ENCODE measurements at places on chromosomes 13 and 19.

GRCh38 chr13:102702965-102703725, 8.3 kb upstream of the METTL21C start:
- no peak for DNase-seq

DNA sequence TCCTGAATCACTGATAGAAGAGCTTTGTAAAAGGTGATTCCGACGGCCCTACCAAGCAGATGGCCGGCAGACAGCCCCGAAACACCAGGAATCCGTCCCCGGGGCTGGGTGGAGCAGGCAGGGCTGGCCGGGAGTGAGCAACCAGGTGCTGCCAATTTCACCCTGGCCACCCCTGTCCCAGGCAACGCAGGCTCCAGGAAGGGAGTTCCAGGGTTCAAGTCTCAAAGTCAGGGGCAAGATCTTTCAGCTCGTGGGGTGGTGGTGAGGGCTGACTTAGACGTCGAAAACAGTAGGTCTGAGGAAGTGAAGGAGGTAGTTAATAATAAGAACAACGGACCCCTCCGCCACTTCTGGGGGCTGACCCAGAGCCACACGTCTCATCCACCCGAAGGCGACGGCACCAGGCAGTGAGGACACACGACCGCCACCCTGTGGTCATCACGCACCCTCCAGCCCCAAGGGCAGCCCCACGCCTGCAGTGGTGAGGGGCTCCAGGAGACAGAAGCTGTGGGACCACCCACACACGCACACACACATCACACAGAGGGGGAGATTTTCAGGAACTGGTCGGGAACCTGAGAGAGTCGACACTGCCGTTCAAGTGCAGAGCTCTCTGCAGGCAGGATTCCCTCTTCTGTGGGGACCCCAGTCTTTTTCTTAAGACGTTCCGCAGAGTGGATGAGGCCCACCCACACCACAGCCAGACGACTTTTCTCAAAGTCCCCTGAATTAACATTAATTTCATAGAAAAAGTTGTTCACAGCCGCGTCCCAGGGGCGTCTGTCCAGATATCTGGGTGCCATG, 67.2 kb downstream of the SPACA7 start:
- DNase-seq, result peak; percentile 29

DNA sequence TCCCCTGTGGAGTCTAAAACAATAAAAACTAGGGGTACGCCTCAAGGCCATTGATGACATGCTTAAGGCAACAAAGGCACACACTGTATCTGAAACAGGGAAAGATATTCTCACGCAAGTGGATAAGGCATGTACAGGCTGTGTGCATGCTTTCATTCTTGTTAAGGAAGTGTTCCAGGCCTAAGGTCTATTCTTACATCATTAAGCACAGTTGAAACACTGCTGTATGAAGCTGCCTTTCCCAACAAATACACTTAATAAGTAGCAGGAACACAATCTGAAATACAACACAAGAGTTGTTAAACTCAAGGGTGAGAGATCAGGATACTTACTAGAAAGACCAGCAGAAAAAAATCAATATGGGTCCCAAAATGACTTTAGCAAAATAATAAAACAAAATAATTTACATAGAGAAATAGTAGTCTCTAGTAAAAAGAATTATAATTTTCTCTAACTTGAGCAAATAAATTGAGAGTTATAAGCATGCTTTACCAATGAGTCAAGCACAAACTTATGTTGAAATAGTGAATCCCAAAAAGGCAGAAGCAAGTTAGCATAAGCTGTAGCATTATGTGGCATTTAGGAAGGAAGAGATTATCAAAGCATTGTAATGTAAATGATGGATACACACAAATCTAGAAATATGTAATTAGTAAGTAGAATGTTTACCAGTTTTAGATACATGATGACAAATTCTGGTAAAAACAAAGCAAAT, 796.9 kb downstream of the SLITRK1 start:
- no peak for DNase-seq

DNA sequence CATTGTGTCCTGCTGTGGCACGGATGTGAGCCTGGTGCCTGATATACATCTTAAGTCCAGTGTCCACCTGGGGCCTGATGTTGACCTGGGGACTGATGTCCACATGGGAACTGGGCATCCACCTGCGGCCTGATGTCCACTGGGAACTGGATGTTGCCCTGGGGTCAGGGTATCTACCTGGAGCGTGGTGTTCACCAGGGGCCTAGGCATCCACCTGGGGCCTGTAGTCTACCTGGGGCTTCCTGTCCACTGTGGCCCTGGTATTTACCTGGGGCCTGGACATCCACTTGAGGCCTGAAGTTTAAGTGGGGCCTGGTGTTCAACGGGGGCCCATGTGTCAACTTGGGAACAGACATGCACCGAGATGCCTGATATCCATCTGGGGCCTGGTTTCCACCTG, 11.9 kb downstream of the SACS start:
- no peak for DNase-seq

- no peak for DNase-seq
Observed at GRCh38 chr13:91151921-91152320, 195.6 kb upstream of the MIR17HG start.

GRCh38 chr13:52001120-52001731, 10.0 kb downstream of the ATP7B start:
- DNase-seq, result no peak

GRCh38 chr19:21321996-21322395, 7.2 kb downstream of the ZNF708 start:
- no peak for DNase-seq

- DNase-seq, result no peak
Observed at GRCh38 chr13:59319276-59319675, 844.5 kb downstream of the DIAPH3 start.

DNA sequence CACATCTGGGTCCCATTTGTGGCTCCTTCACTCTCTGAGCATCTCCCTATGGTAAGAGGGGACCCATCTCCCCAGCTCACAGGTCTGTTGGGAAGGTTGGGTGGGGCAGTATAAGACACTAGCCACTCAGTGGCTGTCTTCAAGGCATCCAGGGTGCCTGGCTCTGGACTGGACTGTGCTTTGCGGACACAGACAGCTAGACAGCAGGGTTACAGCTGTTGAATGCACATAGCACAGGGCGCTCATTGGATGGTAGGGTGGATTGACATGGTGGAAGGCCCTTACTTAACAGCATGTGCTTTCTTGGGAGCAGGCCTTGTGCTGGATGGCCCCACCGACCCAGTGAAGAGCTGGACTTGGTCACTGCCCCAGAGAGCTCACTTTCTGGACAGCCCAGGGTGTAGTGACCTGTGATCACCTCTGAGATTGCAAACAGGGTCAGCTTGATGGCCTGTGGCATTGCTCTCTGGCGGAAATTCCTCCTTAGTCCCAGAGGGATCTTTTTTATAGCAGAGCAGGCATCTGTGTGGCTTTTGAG, 1.9 kb downstream of the ZNF444 start:
- no peak for DNase-seq

- DNase-seq, result no peak
Observed at GRCh38 chr13:96499656-96500055, 409.7 kb downstream of the HS6ST3 start.

DNA sequence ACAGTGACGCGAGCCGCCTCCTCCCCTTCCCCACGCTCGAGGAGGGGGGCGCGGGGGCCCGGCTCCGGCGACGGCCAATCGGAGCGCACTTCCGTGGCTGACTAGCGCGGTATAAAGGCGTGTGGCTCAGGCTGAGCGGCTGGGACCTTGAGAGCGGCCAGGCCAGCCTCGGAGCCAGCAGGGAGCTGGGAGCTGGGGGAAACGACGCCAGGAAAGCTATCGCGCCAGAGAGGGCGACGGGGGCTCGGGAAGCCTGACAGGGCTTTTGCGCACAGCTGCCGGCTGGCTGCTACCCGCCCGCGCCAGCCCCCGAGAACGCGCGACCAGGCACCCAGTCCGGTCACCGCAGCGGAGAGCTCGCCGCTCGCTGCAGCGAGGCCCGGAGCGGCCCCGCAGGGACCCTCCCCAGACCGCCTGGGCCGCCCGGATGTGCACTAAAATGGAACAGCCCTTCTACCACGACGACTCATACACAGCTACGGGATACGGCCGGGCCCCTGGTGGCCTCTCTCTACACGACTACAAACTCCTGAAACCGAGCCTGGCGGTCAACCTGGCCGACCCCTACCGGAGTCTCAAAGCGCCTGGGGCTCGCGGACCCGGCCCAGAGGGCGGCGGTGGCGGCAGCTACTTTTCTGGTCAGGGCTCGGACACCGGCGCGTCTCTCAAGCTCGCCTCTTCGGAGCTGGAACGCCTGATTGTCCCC, at the start of gene JUNB:
TSS of gene JUNB (plus strand) at position 142 of the 706 bp plus-strand sequence. CDS start at position 428, 286 bp downstream.
- peak; percentile 97 for DNase-seq

DNA sequence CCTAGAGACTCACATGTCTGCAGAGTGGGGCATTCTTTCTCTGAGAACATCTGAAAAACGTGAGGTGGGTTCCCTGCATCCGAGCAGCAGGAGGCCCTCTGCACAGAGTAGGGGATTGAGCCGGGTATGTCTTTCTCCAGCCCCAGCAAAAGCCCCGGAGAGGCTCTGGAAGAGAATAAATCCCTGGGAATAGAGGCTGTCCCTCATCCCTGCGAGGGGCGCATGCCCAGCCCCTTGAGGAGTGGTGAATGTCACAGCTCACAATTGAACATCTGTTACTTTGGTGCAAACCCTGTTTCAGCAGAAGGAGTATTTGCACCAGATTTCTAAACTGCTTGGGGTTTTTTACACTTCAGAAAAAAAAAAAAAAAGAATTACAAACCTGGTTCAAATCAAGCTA, 164.6 kb downstream of the FGF14 start:
- no peak for DNase-seq

GRCh38 chr19:11284515-11284914, 11.4 kb upstream of the TSPAN16 start:
- no peak for DNase-seq

- peak; percentile 62 for DNase-seq
Observed at GRCh38 chr19:45901432-45901911, 941 bp downstream of the MYPOP start.

Measured in activated T-cell treated with anti-CD3 and anti-CD28 coated beads, Interleukin-2, amount 50 U/mL, for 24 hours (primary cell).